ENCODE measurements at places on chromosomes 5 and 9.

DNA sequence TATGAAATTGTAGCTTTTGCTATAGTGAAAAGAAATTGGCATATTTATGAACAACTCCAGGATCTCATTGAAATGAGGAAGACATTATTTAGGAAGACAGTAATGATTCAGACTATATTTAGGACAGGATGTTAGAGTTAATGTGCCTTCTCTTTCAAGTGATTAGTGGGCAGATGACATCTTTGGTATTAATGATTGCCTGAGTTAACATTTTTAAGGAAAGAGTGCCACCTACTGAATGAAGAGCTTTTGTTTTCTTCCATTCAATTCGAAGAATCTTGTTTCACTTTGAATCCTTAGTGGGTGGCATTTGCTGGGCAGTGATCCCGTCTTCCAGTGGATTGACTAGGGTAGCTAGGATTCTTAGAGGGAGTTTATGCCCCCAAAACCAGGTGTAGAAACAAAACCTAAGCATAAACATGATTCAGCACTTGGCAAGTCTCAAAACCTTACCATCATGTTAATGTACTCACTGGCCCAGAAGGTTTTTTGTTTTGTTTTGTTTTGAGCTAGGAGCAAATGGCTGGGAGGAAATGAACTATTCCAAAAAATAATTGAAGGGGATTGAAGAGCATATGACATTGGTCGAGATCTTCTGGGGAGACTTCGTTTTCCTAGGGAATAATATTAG, 23.2 kb downstream of the MAP3K1 start:
- peak; percentile 26 for DNase-seq

- DNase-seq, result no peak
Observed at GRCh38 chr5:97550164-97550563, 367.1 kb upstream of the RIOK2 start.

DNA sequence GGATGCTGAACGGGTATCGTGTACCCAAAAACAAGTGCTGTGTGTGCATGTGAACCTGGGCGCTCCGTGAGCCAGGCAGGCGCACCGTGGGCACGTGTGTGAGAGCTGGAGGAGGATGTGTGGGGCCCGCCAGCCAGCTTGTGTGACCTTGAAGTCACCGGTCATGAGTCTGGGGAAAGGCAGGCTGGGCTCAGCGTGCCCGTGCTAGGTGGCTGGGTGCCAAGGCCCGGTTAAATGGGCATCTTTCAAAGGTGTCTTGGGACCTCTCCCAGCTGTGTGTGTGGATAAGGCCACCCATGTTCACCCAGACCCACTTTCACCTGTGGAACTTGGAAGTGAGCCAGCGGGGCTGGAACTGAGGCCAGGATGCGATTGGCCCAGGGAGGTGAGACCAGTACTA, 3.4 kb downstream of the KCNT1 start:
- DNase-seq, result no peak

DNA sequence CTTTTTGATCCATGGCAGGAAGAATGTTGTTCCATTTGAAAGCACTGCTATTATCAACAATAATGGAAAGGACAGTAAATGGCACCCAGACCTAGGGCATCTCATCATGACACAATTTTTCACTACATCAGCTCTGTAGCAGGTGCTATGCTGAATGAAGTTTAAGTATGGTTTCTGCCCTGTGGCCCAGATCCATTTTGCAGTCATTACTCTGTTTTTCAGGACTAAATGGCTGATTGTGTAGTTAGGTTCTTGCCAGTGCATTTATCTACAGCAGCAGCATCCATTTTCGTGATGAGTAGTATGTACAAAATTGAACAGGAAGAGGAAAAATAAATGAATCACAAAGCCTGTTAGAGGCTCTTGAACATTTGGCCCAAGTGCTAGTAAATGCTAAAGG, 270.5 kb upstream of the CD180 start:
- no peak for DNase-seq

GRCh38 chr9:108052431-108053080, 563.0 kb upstream of the KLF4 start:
- DNase-seq, result no peak

- peak; percentile 16 for DNase-seq
Observed at GRCh38 chr9:73270967-73271721, 119.5 kb downstream of the ANXA1 start.

DNA sequence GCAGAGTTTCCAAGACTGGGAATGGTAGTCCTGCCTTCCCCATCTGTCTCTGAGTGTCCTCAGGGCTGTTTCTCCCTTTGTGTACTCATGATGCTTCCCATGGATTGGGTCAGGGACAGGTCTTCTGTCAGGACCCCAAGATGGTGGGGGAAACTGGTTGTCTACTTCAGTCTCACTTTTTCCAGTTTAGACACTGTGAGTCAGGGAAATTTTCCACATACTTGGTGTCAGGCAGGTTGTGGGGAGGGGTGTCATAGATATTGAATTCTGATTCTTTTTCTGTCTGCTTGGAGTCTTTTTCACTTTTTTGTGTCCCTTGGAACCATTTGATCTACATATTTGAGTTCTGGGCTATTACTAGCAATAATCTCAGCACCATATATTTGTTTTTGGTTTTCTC, 10.3 kb downstream of the POLK start:
- DNase-seq, result no peak

DNA sequence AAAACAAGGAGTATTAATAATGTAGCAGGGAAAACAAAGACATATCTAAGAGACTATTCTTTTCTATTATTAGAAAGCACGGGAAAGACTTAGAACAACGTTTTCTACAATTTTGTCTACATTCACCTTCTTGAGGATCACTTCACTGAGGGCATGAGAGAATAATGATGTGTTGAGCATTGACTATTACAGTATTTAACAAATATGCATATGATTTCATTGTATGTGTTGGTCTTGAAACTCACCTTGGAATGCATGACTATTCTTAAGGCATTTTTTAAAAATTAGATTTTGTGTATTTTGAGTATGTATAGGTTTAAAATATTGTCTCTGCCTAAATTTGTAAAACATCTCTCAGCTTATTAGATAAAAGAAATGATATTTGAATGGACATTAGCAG, 1.2 kb downstream of the FSD1L start:
- DNase-seq, result no peak

DNA sequence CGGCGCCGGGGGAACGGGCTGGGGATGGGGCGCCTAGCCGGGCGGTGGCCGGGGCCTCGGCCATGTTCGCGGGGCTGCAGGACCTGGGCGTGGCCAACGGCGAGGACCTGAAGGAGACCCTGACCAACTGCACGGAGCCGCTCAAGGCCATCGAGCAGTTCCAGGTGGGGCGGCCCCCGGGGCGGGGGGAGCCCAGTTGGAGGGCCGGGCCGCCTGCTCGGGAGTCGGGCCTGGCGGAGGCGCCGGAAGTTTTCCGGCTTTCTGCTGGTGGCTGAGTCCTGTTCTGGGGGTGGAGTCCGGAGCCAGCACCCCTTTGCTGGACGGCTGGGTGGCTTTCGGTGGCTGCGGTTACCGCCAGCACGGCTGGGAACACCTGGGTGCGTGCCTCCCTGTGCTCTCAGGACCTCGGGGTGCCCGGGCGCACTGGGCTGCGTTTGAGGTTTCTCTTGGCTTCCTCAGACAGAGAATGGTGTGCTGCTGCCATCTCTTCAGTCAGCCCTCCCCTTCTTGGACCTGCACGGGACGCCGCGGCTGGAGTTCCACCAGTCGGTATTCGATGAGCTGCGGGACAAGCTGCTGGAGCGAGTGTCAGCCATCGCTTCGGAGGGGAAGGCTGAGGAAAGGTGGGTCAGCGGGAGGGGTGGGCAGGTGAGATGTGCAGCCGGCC, 454 bp downstream of the NELFB start:
- DNase-seq, result no peak

GRCh38 chr9:23413541-23413940, 412.5 kb downstream of the ELAVL2 start:
- DNase-seq, result no peak

DNA sequence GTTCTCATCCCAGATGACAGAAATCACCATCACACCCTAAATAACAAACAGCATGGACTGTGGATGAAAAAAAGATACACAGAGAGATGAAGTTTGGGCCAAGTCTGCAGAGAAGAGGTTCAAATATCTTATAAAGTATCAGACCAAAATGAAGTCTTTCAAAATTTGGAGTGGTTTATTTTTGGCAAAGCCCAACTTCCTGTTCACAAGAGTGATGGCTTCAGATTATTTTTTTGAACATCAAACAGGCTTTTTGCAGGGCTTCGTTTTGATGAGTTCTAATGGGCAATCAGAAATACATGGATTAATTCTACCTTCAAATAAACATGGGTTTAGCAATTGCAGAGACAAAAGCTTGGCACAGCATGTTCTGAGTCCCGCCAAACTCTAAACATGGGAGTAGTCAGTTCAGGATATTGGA, 378.2 kb upstream of the RPS23 start:
- DNase-seq, result no peak

DNA sequence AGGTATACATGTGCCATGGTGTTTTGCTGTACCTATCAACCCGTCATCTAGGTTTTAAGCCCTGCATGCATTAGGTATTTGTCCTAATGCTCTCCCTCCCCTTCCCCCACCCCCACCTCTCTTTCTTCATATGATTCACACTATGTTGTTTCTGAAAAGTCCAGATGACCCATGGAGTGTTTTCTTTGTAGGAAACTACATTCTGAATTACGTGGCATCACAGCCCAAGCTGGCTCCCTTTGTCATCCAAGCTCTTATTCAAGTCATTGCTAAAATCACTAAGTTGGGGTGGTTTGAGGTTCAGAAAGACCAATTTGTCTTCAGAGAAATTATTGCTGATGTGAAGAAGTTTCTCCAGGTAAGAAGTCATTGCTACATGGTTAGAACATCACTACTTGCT, 30.4 kb downstream of the RANBP17 start:
- peak; percentile 32 for DNase-seq

- DNase-seq, result no peak
Observed at GRCh38 chr5:38709678-38710306, 136.0 kb upstream of the OSMR start.

GRCh38 chr9:95494416-95495371, 22.1 kb downstream of the PTCH1 start:
- no peak for DNase-seq

- DNase-seq, result no peak
Observed at GRCh38 chr5:141763541-141763940, 81.5 kb upstream of the ARAP3 start.

DNA sequence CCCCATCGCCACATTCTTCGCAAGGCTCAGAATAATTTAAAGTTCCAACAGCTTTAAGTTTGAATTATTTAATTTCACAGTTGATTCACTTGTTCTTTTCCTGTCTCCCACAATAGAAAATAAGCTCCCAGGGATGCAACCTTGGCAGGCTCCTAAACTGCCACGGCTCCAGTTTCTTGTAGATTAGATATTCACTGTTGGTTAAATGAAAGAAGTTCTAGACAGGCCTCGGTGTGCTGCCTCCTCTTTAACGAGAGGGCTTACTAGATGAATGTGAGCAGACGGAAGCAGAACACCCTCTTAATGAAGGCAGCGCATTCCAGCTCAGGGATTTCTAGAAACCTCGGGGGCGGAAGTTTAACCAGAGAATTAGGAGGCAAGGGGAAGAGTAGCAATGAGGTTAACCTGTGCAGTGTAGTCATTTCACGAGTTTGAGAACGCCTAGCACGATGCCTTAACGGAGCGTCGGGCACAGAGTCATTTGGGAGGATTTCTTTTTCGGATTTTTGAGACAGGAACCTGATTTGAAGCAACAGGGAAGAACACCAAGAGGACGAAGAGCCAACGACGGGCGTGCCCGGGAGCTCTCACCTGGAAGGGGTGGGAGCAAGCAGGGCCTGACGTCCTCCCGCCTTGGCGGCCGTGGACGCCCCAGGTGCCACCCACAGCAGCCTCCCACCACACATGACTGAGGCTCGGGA, 637 bp upstream of the SMC5 start:
- peak; percentile 18 for DNase-seq

DNA sequence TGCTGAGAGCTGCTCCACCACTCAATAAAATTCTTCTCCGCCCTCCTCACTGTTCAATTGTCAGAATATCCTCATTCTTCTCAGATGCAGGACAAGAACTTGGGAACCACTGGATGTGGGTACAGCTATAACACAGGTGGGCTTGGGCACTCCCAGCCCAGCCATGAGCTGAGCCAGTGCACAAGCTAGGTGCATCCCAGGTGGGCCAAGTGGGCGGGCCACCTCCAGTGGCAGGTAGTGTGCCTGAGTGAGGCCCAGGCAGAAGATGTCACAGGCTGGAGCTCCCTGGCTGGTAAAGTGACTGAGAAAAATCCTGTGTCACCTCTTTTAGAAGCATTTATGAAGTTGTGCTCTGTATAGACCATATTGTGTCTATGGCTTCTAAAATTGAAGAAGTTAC, 501.6 kb upstream of the TYRP1 start:
- DNase-seq, result no peak

DNA sequence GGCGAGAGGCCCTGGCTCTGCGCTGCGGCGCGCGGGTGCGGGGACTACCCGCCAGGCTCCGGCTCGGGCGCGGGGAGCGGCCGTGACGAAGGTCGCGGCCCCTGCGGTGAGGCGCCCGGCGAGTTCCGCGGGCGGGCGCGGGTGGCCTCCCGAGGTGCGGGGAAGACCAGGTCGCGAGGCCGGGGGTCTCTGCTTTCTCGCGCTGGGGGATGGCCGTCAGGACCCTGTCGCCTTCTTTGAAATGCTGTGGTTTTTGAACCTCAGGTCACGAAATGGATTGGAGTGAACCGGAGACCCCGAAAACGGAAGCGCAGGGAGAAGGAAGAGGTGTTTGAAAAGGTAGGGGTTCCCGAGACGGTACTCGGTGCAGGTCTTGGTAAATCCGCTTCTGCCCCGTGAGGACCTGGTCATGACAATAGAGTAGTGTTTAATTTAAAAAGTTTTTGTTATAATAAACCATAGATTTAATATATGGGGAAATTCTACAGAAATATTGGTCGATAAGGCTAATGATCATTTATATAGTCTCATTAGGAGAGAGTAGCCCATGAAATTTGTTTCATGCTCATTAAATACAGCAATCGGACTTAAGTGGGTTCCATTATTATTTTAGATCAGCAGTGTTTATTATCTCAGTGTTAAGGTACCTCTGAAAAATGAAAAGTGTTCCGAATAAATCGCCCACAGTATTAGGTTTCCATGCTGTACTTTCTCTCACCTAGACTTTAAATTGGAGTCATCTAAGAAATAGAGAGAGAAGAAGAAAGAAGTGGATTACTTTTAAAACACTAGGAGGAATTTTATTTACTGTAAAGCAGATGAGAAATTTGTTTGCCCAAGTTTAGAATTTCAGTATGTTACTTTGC, 279.0 kb downstream of the AOPEP start:
- no peak for DNase-seq

DNA sequence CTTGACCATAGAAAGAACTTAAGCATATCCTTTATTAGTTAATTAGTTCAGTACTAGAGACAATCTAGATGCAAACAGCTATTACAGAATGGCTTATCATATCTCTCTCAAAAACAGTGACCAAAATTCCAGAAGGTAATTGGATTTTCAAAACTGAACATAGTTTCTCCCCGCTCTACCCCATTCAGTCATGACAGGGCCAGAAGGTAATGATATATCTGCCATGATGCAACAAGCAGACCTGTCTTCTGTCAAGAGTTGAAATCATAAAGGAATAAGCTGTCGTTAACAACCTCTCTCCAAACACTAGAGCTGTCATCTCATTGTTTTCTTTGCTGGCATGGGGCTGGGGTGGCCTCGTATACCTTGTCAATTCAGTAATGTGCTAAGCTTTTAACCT, 200.5 kb upstream of the POU5F2 start:
- DNase-seq, result no peak
